ENCODE measurements at places on chromosomes 4 and X.

- no peak for DNase-seq
Observed at GRCh38 chrX:137425273-137425902, 140.5 kb upstream of the ZIC3 start.

GRCh38 chr4:168877511-168878491 lies 132.3 kb downstream of the CBR4 start:
- no peak for DNase-seq

DNA sequence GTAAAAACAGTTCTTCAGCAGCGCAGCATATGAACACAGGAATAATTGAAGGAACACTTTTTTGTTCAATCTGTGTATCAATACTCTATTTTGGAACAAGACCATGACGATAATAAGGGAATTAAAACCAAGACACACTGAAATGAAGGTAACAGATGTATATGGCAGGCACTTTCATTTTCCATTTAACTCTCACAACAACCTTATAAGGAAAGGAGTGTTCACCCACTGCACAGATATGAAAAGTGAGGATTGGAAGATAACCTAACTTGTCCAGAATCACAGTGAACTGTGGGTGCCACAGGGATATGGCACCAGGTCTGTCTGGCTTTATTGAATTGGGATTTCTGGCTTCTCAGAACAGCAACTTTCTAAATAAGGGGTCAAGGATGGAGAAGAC lies 153.3 kb downstream of the MID1IP1 start:
- DNase-seq = no peak

- DNase-seq = no peak
Observed at GRCh38 chr4:177473991-177474390, 31.8 kb upstream of the AGA start.

GRCh38 chr4:39023059-39023458 lies 9.2 kb downstream of the TMEM156 start:
- DNase-seq = no peak

DNA sequence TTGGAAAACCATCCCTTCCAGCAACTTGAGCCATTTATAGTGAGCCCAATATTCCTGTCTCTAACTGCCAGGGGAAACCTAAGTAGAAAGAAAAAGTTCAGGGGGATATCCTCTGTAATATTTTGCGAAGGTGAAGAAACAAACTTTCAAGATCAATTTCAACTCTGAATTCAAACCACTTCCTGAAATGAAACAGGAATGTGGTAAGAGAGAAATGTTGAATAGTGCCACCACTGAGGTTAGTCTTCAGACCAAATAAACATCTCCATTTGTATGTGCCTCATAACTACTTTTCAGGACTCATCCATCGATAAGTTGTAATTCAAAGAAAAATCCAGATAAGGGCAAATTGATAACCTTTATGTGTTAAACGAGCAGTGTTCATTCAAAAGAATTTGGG lies 128.7 kb downstream of the GABRB1 start:
- DNase-seq = no peak

DNA sequence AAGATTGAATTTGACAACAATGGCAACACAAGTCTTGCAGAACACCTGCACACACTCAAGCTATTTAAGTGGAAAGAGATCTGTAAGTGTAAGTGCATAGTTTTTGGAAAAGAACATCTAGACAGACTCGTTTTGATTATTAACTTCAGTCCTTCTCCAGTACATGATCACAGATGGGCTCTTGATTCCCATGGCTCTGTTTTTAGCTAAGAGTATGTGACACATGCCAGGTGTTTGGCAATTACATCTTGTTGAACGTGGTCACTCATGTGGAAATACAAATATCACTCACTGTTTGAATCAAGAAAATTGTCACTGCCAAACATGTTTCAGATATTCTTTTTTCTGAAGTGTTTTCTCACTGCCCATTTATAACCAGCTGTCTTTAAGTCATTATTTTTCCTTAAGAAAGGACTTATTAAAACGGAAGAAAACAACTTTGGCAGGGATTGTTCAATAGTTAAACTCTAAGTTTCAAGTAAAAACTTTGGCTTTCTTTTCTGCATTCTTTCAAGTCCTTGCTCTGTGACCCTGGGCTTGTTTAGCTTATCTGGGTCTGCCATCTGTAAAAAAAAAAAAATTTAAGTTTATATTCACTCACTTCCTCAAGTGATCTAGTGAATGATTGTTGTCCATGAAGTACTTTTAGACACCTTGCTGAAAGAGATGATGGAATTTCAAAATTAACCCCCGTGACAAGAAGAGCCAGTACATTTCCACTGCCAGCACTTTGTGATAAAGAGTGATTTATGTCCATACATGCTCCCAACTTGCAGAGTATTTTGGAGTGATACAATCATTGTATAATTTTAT lies 125.4 kb downstream of the ATXN3L start:
- DNase-seq = peak; percentile 86

DNA sequence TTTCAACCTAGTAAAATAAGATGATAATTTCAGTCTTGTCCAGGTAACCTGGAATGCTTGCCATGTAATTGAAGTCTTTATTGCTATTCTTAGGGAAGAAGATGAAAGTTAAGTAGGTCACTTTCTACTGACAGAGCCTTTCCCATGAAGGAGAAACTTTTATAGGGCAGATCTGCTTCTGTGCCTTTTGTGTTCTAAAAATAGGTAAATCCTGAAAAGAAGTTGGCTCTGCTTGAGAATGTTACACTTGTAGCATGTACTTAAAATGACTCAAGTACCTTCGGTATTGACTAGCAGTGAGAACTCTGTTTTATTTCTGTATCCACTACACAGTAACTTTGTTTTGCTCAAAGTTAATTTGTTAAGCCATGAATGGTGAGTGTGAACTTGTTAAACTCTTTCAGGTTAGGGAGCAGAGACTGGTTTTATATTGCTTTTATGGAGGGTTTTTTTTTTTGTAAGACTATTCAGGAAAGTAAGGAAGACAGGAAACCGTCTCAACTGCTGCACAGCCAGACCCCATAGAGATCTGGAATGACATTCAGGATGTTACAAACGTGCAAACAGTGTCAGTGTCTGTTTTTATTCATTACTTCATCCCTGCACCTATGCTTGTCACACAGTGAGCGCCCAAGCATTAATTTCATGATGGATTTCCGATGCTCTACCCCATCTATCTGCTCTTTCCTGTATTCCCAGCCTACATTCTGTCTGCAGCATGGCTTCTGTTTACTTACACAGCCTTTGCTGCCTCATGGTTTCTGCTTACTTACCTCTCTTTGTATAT lies 53.0 kb downstream of the SEPTIN11 start:
- no peak for DNase-seq

- peak; percentile 21 for DNase-seq
Observed at GRCh38 chr4:138938366-138938690, 77.3 kb upstream of the NOCT start.

DNA sequence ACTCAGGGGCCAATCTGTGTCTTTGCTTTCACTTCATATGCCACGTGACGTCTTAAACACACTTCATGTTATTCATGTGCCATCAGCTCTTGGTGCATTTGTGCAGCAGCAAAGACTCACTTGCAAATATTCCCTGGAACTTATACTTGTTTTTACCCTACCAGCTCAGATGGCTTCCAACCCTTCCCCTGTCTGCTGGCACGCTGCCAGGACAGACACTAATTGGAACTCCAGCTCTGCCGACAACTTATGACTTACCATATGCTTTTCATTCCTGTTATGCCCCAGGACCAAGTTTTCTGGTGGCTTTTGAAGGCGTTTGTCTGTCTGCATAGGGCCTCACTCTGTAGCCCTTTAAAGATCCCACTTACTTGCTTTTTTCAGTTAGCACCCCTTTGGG lies 261.7 kb upstream of the GNPDA2 start:
- DNase-seq = no peak

DNA sequence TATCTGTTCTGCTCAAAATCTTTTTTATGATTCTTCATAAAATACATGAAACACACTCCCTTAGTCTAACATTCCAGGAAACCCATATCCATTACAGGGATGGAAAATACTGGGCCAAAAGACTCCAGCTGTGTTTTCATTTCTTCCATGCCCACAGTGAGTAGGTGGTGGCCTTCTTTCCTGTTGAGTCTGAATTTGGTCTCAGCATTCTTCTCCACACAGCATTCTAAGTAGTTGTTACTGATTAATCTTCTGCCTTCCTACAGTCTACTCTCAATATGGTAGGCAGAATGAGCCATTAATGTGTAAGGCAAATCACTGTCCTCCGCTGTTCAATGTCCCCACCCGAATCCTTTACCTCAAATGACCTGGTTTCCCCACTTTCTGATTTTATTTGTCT lies 370.6 kb upstream of the RPS6KA3 start:
- DNase-seq = no peak

DNA sequence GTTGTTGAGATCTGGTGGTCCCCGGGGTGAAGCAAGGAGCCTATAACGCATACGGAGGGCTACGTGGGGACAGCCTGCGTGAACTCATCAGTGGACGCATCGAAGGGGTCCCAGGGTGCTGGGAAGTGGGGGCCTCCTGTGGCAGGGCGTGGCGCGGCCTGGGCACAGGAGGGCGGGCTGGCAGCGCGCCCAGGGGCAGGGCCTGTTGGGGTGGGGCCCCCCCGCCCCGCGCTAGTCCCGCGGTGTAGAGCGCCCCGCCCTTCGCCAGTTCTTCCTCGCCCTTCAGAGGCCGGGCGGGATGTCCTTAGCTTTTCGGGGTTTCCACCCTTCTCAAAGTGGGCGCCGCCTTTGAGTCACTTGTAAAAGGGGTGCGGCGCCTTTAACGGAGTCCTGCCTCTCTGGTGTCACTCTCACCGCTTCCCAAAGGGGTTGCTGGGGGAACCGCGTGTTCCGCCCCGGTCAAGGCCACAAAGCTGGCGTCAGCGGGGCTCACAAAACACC lies 632 bp downstream of the PLP2 start:
- DNase-seq = peak; percentile 78

DNA sequence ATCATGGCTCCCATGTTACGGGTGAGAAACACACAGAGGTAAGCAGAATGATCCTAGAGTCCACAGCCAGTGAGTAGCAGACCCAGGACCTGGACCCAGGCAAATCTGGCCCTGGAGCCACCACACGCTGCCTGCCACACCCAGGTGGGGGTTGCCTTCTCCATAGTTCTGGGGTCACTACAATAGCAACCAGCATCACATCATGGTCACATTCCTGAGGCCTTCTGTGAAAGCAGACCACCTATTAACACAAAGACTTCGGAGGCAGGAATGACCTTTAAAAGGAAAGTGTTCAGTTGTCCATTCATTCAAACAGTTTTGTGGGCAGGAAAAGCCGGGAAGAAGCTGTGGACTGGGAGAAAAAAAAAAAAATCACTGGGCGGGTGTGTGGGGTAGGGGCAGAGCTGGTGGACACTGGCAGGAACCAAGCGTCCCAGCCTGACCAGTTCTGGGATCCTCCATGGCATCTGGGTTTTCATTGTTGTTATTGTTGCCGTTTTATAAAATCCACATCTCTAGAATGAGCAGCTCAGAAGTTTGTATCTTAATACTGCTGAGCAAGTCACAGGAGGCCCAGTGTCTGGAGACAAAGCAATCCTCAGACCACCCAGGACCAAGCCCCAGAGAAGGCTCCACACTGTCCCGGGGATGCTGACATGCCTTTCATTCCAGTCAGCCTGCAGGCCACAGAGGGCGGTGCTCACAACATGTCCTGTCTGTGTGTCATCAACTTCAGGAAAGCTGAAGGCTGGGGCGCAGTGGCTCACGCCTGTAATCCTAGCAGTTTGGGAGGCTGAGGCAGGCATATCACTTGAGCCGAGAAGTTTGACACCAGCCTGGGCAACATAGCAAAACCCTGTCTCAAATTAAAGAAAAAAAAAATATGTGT lies 67.0 kb downstream of the SEL1L3 start:
- DNase-seq = no peak

DNA sequence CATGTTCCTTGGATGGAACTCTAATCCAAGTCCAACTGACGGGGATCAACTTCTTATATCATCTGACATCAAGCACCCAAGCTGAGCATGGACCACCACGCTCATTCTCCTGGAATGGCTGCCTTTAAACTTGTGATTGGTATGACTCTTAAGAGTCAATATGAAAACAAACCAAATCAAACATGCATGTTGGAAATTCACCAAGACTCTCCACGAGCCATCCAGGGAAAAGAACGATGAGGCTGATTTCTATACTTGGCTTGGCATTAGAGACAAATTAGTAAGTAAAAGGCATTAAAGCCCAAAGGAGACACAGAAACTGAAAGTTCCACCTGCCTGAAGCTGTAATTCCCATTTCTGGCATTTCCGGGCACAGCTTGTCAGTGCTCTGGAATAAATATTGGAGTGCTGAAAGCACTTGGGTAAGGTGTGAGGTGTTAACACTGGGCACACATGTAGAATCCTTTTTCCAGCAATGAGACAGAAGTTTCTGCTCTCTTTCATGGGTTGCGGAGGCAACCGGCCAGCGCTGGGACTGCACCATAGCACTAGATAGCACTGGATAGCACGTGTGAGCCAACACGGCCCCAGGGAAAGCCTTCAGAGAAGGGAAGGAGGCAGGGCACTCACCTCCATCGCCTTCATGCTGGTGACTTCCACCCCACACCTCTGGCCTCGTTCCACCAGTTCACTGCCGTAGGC lies 42.1 kb upstream of the CENPU start:
- DNase-seq = no peak

DNA sequence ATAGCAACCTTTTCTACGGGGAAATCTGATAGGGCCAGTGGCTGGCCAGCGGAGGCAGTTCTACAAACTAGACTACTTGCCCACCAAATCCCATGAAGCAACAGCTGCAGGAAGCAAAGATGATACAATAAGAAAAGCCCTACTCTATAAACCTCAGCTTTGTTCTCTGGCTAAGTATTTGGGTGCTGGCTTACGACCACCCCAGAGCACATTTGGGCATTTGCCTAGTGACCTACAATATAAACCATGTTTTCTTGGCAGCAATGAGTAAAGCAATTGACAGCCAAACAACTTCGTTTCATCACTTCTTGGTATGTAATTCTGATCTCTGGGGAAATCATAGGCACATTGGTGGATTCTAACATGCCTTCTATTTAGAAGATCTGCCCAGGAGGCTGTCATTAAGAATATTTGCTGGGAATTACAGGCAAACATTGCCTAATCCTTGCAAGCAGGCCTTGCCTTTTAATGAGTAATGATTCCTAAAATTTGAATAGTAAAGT lies 7.5 kb upstream of the LHFPL1 start:
- DNase-seq = no peak

- peak; percentile 16 for DNase-seq
Observed at GRCh38 chr4:83217721-83218522, 66.7 kb downstream of the COQ2 start.

- peak; percentile 51 for DNase-seq
Observed at GRCh38 chrX:97026406-97026805, 142.7 kb downstream of the RPA4 start.
